Psoas muscle (tissue), 8 donors: ENCODE measurements at places on chromosomes 6 and 20. TPM values are rescaled to one million over a fixed set of nuclear protein-coding genes. Genes with fewer than 3 reads are reported as not detected.

TSBP1 gene
- total RNA-seq: not detected

PMEPA1 gene
- 19.5 TPM for total RNA-seq

ATAT1 gene
- 2.8 TPM for total RNA-seq

- H3K27ac ChIP-seq: no peak overlapping the region
- no peaks in the 10 kb centered on the region for H3K27me3 ChIP-seq
- H3K4me1 ChIP-seq: no peaks in the 10 kb centered on the region
- H3K36me3 ChIP-seq: peaks cover 98% of the 10 kb centered on the region
- no peak for DNase-seq
Measured at GRCh38 chr6:3081960-3082359, 13.7 kb downstream of the RIPK1 start.
